Fibroblast of skin of scalp (primary cell): ENCODE measurements at places on chromosomes 4 and X.

- DNase-seq, result no peak
Observed at GRCh38 chr4:41318839-41319530, 62.3 kb downstream of the UCHL1 start.

DNA sequence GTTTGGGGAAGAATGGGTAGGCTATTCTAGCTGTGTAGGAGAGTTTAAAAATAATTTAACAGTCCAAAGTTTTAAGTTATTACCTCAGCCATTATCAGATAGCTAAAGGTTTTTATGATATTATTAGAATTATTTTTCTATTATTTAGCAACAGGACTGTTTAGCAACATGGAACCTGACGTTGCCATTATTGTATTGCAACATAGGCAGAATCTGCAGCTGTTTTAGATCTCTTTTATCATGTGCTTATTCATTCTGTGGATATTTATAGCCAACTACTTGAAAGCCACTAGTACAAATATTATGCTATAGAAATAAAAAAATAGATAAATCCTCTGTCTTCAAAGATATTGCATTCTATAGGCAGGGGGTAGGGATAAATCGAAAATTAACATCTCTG is 382.0 kb upstream of the TRAM1L1 start:
- no peak for DNase-seq

GRCh38 chrX:99722094-99722493 is 688.0 kb downstream of the PCDH19 start:
- DNase-seq, result no peak

DNA sequence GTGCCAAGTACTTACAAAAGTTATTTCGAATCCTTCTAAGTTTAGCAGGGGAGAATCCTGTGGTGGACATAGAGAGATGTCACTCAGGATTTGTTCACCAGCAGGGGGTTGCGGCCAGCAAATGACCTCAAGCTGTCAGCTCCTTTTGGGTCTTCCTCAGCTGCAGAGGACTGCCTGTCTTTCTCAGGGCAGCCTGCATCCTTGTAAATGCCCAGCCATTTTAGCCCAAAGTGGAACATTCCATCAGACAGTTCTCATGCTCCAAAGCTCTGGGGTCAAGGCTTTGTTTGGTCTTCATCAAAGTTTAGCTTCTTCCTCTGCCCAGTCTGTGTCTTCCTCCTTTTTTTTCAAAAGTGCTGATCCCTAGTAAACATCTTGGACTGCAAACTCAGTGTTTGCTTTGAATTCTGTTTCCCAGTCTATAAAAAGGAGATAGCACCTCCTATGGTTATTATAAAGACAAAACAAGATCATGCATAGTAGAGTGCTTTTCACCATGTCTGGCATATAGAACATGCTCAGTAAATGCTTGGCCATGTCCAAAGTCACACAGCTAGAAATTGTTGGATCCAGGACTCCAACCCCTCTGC is 156.4 kb upstream of the GATB start:
- no peak for DNase-seq

GRCh38 chr4:187972135-187972534 is 23.4 kb upstream of the ZFP42 start:
- no peak for DNase-seq

- peak; percentile 76 for DNase-seq
Observed at GRCh38 chr4:138241281-138242075, 671 bp downstream of the SLC7A11 start.

- peak; percentile 85 for DNase-seq
Observed at GRCh38 chr4:168483811-168484210, 3.5 kb upstream of the DDX60L start.

DNA sequence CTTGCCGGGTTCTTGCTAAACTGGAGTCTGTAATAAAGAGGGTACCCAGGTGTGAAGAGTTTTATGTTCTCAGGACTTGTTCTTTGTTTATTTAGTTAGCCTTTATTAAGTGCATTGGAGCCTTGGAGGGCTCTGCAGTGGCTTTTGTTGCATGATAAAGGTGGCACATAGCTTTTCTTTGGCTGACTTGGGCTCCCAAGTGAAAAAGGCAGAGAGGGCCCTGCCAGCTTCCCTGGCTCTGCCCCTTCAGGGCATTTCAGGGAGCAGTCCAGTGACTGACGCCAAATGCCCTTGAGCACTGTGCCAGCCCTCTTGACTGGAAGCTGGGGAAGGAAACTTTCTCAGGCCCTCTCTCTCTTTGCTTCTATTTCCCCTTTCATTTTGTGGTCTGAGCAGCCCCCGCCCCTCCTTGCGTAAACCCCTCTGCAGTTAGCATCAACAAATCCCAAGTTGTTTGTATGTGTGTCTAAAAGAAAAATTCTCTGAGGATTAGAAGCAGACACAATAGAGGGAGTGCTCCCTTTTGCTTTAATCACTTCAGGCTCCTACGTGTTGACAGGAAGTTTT is 152.2 kb downstream of the NHS start:
- no peak for DNase-seq

DNA sequence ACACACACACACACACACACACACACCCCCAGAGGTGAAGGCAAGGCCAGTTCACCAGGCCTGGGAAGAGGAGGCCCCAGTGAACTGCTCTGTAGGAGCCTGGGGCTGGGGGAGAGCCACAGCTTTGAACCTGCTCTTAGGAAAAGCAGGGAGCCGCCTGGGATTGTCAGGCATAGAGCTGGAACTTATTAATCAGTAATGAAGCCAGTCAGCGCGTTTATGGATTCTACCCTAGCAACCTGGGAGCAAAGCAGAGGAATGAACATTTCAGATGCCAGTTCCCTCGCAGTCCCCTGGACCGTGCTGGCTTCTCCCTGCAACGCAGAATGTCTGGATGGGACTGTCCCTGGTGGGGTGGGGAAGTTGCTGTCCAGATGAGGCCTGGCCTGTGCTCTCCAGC is 45.3 kb upstream of the DDX3X start:
- DNase-seq, result no peak

GRCh38 chr4:168562041-168562571 is 65.3 kb downstream of the PALLD start:
- no peak for DNase-seq

DNA sequence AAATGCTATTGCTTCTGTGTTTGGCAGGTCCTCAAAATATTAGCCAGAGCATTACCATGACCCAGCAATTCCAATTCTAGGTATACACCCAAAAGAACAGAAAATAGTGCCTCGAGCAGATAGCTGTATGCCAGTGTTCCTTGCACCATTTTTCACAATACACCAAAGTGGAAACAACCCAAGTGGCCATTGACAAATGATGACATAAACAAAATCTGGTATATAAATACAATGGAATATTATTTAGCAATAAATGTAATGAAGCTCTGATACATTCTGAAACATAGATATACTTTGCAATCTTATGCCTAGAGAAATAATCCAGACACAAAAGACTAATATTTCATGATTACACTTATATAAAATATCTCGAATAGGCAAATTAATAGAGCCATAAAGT is 451.8 kb upstream of the PCDH7 start:
- no peak for DNase-seq

GRCh38 chr4:52660643-52661042 is 1.5 kb upstream of the USP46 start:
- DNase-seq, result no peak
